ENCODE measurements at places on chromosomes 12 and 14. TPM values are rescaled to one million over a fixed set of nuclear protein-coding genes. Genes with fewer than 3 reads are reported as not detected.

DNA sequence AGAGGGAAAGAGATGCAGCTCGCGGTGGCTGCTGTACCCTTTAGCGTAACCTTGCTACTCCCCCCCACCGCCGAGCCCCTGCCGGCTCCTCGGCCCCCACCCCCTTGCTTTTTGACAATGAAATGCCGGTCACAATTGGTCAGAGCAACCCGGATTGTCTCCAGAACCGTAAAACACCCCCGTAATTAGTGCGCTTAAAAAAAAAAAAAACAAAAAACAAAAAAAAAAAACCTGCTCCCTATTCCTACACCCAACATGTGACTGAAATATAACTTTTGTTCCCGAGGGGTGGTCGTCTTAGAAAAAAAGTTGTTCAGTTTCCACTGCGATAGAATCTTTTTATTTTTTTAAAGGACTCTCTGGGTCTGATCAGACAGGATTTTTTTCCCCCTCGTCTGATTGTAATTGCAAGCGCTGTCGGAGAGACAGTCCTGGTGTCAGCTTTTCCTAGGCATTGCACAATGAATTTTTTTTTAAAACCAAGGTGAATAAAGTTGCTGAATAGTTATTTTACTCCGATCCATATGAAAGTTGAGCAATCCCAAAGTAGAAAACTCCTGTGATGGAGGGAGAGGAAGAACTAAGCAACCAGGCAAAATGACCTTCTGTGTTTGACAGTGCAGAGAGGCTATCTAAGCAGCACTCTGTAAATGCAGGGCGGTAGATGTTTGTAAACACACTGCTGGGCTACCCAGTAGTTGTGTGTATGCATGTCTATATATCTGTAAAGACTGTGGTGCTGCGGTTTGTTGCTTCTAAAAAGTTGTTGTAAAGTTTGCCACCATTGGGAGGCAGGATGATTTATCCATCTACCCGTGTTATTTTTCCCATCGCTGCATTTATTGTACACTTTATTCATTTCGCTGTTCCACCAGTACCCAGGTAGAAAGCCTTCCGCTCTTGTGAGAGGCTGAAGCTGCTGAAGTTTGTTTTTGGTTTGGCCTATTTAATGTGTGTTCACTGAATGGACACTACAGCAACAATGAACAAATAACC is 1.1 kb downstream of the ETV6 start:
- peak; percentile 27 for DNase-seq

DNA sequence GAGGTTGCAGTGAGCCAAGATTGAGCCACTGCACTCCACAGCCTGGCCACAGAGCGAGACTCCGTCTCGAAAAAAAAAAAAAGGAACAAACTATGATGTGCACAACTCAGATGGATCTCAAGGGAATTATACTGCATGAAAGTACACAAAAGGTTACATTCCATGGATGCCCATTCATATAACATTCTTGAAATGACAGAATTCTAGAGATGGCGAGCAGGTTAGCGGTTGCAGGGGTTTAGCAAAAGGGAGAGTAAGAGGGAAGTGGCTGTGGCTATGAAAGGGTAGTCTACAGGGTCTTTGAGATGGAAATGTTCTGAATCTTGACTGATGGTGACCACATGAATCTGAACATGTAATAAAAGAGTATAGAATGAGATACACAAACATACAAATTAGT is 49.7 kb downstream of the CKB start:
- DNase-seq: no peak

- DNase-seq: peak; percentile 61
These were observed 200.3 kb upstream of the CAND1 start for GRCh38 chr12:67068761-67069450.

GRCh38 chr12:120453977-120454376 is 7.7 kb downstream of the GATC start:
- no peak for DNase-seq

GRCh38 chr12:52522346-52523011 is 2.3 kb upstream of the KRT5 start:
- no peak for DNase-seq

Gene NAA25
- 19.4 TPM for polyA plus RNA-seq

Gene ACSM4
- polyA plus RNA-seq: 0.04 TPM

GRCh38 chr12:62250671-62251608 is 9.3 kb upstream of the USP15 start:
- no peak for DNase-seq

Gene PUS7L
- 8.7 TPM for polyA plus RNA-seq

DNA sequence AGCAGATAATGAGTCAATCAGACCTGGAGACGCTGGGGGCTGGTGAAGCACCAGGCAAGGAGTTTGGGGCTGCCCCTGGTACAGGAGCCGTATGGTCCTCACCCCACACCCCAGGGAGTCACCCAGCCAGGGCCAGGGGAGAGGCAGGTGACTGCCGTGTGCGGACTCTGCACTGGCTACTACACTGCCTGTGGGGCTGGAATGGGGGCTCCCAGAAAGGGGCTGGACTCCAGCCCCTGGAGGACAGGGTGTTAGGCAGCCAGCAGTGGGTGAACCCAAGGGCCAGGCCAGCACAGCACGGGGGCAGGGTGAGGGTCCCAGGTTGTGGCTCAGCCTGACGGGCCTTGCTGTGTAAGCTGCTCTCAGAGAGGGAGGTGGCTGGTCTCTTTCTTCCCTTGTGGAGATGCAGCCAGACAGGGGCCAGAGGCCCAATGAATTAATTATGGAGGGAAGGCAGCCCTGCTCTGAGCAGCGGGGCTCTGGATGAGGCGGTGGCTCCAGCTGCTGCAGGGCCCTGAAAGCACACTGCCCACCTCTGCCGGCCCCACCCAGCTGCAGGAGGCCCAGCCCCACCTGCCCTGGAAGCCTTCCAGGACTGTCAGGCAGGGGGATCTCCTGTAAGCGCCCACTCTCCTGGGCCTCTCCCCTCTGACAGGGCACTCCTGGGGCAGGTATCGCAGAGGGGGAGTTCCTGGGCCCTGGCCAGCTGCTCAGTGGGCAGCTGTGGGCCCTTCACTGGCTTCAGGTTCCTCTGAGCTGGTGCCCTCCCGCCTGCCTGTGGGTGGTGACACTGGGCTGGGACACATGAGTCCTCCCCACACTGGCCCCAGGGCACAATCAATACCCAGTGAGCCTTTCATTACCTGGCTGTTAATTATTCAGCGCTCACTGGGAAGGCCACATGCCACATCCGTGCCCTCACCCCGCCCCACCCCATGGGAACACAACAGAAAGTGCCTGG is 142.5 kb upstream of the C14orf180 start:
- DNase-seq: no peak

DNA sequence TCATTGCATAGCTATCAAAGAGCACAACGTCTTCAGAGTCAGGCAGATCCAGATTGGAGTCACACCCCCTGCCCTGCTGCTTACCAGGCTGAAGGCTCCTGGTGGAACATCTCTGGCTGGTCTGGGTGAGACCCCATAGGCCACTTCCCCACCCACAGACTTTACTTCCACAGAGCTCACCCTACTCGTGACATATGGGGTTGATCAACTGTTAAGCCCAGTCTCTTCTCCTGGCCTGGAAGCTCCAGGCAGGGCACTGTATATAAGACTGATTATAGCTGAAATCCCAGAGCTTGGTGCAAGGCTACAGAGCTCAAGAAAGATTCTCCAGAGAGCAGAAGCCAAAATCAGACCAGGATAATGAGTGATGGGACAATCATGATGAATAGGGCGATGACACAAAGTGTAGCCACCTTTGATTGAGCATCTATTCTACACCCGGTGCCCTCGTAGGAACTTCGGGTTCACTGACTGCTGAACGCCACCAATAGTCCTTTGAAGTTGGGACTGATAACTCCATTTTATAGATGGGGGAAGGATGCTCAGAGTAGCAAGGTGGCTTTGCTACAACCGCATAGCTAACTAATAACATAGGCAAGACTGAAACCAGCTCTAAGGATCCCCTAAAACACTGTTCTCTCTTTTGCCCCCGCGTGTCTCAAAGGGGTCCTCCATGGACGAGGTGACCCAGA is 287.8 kb downstream of the BCL11B start:
- no peak for DNase-seq

Gene POTEM
- polyA plus RNA-seq: not detected

DNA sequence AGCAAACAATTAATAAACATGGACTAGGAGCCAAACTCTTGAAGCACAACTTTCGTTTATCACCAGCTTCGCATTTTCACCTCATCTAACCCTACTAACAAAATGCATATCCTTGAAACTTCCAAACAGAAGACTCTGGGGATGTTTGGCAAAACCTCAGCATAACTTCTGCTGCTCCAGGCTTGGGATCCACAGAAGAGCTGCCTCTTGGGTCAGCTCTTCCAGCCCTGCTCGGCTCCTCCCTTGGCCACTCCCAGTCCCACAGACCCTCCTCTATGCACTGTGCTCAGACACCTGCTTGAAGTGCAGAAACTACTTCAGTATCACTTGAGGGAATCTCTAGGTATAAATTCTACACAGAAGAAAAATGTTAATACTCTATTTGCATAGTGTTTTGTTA is 110.0 kb upstream of the AMIGO2 start:
- DNase-seq: no peak

GRCh38 chr12:67876305-67876915 is 112.8 kb upstream of the IFNG-AS1 start:
- DNase-seq: no peak

Gene TSPAN9
- polyA plus RNA-seq: 24.9 TPM

- peak; percentile 98 for DNase-seq
These were observed 62.0 kb downstream of the DYRK2 start for GRCh38 chr12:67710582-67710981.

Gene CACNA2D4
- polyA plus RNA-seq: 5.9 TPM

Gene PHLDA1
- polyA plus RNA-seq: 18.1 TPM

DNA sequence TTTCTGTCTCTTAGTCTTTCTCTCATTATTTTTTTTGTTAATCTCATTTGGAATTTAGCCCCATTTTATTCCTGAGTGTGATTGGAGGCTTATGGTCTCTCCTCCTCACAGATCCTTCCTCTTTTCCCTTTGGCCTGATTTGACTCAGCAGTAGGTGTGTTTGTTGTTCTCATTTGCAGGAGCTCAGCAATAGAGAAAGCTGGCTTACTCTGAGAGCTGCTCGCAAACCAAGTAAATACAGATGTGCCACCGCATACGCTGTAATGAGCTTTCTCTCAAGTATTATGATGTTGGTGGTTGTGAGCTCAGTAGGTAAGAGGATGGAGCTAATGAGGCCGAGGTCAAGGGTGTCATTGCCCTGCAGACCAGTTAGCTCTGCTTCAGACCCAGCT is 206.5 kb downstream of the ETV6 start:
- no peak for DNase-seq

DNA sequence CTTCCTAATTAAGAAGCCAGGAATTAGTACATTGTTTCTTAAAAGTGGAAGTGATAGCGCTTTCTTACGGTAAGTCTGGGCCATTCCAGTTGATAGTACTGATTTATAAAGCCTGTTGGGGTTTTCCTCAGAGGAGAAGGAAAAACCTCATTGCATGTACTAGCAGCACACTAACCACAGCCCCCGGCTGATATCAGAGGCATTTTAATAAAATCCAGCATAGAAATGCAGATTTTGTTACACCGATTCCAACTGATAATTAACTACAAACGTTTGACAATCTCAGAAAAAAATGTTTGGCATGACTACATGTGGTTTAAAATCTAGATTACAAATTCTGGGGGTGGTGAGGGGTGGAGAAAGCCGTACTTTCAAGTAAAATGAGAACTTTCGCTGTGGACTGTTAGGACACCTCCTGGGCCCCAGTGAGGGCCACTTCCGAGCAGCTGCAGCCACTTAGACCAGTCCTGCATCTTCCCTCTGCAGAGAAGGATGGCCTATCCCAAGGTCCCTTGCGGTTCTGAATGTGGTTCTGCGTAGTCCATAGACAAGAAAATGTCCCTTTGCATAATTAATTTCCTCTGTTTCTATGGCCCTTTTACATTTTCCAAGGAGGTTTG is 374.4 kb downstream of the NUAK1 start:
- no peak for DNase-seq

GRCh38 chr12:54156578-54156977 is 32.2 kb downstream of the SMUG1 start:
- DNase-seq: no peak

DNA sequence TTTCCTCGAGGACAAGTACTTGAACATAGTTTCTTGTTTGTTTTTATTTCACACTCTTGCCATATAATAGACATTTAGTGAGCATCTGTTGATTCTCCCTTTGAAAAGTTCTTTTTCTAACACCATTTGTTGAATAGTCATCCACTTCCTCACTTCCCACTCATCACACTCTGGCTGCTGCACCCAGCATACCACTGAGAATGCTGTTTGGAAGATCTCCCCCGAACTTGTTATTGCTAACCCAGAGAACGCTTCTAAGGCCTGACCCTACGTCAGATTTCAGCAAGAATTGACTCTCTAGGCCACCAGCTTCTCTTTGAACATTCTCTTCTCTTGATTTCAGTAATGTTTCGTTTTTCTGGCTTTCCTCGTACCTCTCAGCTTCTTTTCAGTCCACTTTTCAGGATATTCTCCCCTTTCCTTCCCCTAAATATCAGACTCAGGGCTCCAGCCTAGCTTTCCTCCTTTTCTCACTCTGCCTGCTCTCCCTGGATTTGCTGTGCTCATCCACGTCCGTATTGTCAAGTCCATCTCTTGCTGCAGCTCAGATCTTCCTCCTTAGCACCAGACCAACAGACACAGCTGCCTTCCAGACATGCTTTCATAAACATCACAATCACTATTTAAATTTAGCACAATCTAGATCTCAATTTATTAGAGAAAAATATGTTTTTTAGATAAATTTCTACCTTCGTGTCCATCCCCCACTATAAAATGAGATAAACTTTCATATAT is 94.0 kb upstream of the SLC38A4 start:
- no peak for DNase-seq

Gene BMAL2
- 6.5 TPM for polyA plus RNA-seq

Gene AMN
- 327 TPM for polyA plus RNA-seq

GRCh38 chr12:49264466-49264872 is 413 bp upstream of the TUBA1C start:
- DNase-seq: no peak

GRCh38 chr12:52644078-52644415 is 8.0 kb downstream of the KRT2 start:
- DNase-seq: no peak

All from large intestine (tissue), 12 donors.